ENCODE measurements at places on chromosomes 3 and 15.

GRCh38 chr15:99295840-99296239 lies 44.6 kb downstream of the LRRC28 start:
- no peak for DNase-seq

GRCh38 chr3:99938270-99938911 lies 120.7 kb downstream of the CMSS1 start:
- DNase-seq: no peak

DNA sequence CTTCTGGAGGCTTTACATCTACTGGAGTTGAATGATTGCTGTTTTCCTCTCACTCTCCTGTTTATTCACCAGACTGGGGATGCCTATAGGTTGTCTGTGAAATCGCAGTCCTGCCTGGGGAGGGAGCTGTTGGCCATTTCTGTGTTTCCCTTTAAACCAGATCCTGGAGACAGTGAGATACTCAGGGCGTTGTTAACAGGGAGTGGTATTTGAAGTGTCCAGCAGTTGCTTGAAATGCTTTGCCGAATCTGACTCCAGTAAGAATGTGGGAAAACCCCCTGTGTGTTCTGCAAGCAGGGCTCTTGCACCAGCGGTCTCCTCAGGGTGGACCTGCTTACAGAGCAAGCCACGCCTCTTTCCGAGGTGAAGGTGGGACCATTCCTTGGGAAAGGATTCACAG lies 4.3 kb upstream of the LRRK1 start:
- no peak for DNase-seq

- no peak for DNase-seq
Observed at GRCh38 chr3:177461765-177462164, 264.5 kb upstream of the TBL1XR1 start.

- no peak for DNase-seq
Observed at GRCh38 chr3:98449606-98450193, 13.3 kb upstream of the OR5K1 start.

DNA sequence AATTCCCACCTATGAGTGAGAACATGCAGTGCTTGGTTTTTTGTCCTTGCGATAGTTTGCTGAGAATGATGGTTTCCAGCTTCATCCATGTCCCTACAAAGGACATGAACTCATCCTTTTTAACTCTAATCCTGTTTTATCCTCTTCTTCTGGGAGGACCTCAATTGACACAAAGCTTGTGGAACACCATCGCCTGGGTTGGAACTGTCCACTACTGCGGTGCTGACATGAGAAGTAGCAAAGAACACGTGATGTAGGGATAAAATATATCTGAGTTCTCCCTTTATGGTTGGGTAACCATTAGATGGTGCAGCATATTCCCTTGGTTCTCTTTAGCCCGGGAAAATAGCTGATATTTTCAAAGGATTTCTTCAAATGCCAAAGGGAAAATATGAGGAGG lies 105.3 kb upstream of the TOPAZ1 start:
- DNase-seq: peak; percentile 6

- no peak for DNase-seq
Observed at GRCh38 chr15:66614951-66615760, 49.4 kb upstream of the LCTL start.

- DNase-seq: no peak
Observed at GRCh38 chr3:164984947-164985346, 93.3 kb downstream of the SI start.

Measured in HFF-Myc (cell line).